Activated T-cell treated with anti-CD3 and anti-CD28 coated beads, Interleukin-2, amount 50 U/mL, for 48 hours (primary cell): ENCODE measurements at places on chromosomes 6 and 20.

DNA sequence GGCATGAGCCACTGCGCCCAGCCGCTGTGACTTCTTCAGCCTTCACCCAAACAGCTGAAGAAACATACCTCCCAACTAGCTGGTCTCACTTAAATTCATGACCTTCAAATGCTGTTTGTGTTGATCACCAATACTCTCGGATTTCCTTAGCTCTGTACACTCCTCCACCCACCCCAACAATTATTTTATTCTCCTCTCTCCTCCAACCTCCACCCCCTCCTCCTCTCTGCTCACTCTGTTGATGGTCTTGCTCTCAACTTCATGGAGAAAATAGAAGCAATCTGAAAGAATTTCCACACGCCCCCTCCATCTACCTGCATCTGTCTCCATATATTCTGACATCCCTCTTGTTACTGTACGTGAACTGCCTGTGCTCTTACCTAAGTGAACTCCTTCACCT is 6.6 kb upstream of the DLK2 start:
- DNase-seq = no peak

- DNase-seq = no peak
These were observed 300.4 kb downstream of the TAF4 start for GRCh38 chr20:61765081-61765870.

DNA sequence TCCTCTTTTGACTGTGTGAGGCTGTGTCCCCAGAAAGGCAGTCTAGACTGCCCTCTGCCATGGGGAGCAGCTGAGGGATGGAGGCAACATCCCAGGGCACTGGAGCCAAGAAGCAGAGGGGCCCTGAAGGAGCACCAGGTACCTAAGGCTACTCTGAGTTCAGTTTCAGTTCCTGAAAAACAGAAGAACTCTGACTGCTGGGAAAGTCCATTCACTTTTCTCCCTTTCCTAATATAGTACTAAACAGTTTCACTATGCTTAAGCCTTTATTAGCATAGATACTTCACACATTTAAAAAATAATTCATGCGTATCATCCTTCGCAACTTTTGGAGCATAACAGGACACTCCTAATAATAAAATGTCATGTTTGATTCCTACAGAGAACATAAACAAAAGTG is 130.0 kb downstream of the FOXC1 start:
- DNase-seq = no peak

GRCh38 chr6:20681243-20681684 is 147.0 kb downstream of the CDKAL1 start:
- DNase-seq = no peak

DNA sequence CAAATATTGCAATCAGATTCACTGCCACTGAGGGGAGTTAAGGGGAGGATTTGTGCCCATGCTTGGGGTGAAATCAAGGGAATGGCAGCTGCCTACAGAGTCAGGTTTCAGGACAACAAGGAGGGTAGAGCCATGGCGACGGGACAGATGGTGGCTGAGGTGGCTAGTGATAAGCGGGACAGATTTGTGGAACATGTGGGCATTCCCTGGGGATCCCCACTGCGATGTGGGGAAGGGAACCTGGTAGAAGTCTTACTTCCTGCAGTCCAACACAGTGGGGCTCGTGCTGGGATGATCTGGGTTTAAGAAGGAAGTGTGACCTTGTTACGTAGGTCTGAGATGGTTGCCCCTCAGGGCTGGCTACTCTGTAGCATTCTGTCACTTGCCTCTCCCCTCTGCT is 292.0 kb upstream of the JARID2 start:
- DNase-seq = no peak

- no peak for DNase-seq
These were observed 481.5 kb downstream of the NKAIN2 start for GRCh38 chr6:124285146-124285545.

GRCh38 chr6:159640322-159640721 is 52.7 kb downstream of the SOD2 start:
- DNase-seq = no peak

- no peak for DNase-seq
These were observed 1.0 kb upstream of the ECI2 start for GRCh38 chr6:4136354-4136831.

GRCh38 chr6:158909938-158910337 is 90.1 kb downstream of the RSPH3 start:
- DNase-seq = no peak

- DNase-seq = no peak
These were observed 103.7 kb downstream of the TOX2 start for GRCh38 chr20:44018259-44018941.

DNA sequence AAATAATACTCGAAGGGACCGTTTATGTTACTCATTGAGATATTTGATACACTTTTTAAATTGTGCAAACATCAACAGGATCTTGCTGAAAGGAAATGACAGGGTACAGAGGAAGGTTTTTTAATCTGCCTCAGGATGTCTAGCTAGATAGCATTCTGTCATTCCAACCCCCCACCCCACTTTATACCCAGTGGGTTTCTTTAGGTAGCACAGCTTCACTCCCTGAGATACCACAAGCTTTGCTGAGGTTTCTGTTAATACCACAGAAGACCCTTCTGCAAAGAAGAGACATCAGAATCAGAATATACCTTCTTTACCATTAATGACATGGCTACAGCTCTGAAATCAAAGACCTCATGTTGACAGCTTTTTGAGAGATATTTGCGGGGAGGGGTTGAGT is 1.3 kb downstream of the PHACTR2 start:
- no peak for DNase-seq
